H7 (cell line): ENCODE measurements at places on chromosomes 13 and 19. TPM values are rescaled to one million over a fixed set of nuclear protein-coding genes. Genes with fewer than 3 reads are reported as not detected.

The TMPRSS9 gene
- total RNA-seq = 0.48 TPM in 1 of 2 replicates, not detected in the other

The C19orf81 gene
- total RNA-seq = 7.8 and 8.0 TPM in 2 replicates

The SMIM44 gene
- not detected in 2 replicates for total RNA-seq

GRCh38 chr19:13025819-13026456 is 30.7 kb downstream of the NFIX start:
- no peak for DNase-seq

DNA sequence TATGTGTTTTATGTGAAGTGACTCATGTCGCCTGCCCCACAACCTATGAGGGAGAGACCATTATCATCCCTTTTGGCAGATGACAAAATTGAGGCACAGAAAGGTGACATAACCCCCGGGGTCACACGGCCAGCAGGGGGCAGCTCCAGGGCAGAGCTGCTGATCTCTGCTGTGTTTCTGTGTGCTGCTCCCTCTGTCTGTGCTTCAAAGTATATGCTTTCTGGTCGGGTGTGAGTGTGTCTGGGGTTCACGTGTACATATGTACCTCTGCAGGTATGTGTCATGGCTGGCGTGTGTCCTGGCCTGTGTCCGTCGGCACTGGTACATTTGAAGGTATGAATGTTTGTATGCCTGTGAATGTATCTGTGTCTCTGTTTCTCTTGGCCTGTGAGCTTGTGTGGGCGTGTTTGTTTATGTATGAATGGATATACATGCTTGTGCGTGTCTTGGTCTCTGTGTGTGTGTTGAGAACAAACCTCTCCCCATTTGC is 7.1 kb downstream of the LIPE start:
- DNase-seq = peak; percentile 91

GRCh38 chr13:109241160-109241559 is 545.2 kb downstream of the IRS2 start:
- no peak for DNase-seq
